Endothelial cell of umbilical vein (primary cell): ENCODE measurements at places on chromosomes 4 and X. TPM values are rescaled to one million over a fixed set of nuclear protein-coding genes. Genes with fewer than 3 reads are reported as not detected.

GRCh38 chr4:96354036-96354712 lies 514.3 kb downstream of the PDHA2 start:
- no peak overlapping the region for H3K27ac ChIP-seq
- no peak overlapping the region for H3K4me3 ChIP-seq
- H3K4me1 ChIP-seq: peaks cover 17% of the 10 kb centered on the region
- no peaks in the 10 kb centered on the region for H3K27me3 ChIP-seq
- H3K36me3 ChIP-seq: no peaks in the 10 kb centered on the region

DNA sequence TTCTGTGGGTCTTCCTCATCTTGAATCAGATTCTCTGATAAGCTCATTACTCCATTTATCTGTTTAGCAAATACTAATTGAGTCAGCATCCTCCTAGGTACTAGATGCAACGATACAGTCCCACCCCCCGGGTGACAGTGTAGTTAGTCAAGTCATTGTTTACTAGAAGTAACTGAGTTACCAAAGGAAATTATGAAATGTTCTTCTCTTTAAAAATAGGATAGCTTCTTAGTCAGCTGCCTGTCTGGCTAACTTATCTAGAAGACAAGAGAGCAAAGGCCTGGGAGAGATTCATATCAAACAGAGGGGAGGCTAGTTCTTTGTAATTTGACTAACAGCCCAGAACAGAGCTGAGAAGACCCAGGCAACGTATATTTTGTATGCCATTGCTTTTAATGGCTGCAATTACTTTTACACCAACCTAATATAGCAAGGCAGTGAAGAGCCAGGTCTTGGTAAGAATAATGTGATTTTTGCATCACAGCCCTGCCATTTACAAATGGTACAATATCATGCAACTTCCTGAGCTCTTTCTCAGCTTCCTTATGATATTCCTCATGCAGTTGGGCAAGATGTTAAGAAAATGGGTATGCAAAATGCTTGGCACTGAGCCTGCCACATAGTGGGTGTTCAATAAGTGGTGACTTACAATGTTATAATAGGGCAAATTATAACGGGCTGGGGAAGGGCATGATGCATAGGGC lies 149.9 kb downstream of the CHIC2 start:
- no peak overlapping the region for H3K4me3 ChIP-seq
- no peaks in the 10 kb centered on the region for H3K27me3 ChIP-seq
- no peaks in the 10 kb centered on the region for H3K36me3 ChIP-seq
- H3K4me1 ChIP-seq: peaks cover 34% of the 10 kb centered on the region
- H3K27ac ChIP-seq: peak overlapping the region; percentile 1

GRCh38 chrX:853304-853703 lies 222.7 kb downstream of the SHOX start:
- H3K36me3 ChIP-seq: no peaks in the 10 kb centered on the region
- no peak overlapping the region for H3K27ac ChIP-seq
- H3K27me3 ChIP-seq: no peaks in the 10 kb centered on the region
- H3K4me3 ChIP-seq: no peak overlapping the region
- H3K4me1 ChIP-seq: no peaks in the 10 kb centered on the region
- no peak for DNase-seq

- peak; percentile 75 for DNase-seq
- no peak overlapping the region for H3K27ac ChIP-seq
- H3K27me3 ChIP-seq: no peaks in the 10 kb centered on the region
- H3K36me3 ChIP-seq: no peaks in the 10 kb centered on the region
Observed at GRCh38 chr4:2462218-2462991, 6.5 kb upstream of the RNF4 start.

GRCh38 chrX:13266641-13267345 lies 53.1 kb downstream of the ATXN3L start:
- no peaks in the 10 kb centered on the region for H3K4me1 ChIP-seq
- no peak overlapping the region for H3K27ac ChIP-seq
- H3K36me3 ChIP-seq: no peaks in the 10 kb centered on the region
- no peak for DNase-seq
- no peaks in the 10 kb centered on the region for H3K27me3 ChIP-seq
- no peak overlapping the region for H3K4me3 ChIP-seq

- no peak overlapping the region for H3K4me3 ChIP-seq
- DNase-seq: no peak
- no peak overlapping the region for H3K27ac ChIP-seq
- no peaks in the 10 kb centered on the region for H3K27me3 ChIP-seq
- peaks cover 4% of the 10 kb centered on the region for H3K4me1 ChIP-seq
- peaks cover 3% of the 10 kb centered on the region for H3K36me3 ChIP-seq
Observed at GRCh38 chr4:185654965-185655554, 119.8 kb upstream of the PDLIM3 start.

GRCh38 chr4:38857354-38858096 lies 908 bp upstream of the TLR6 start:
- peaks cover 24% of the 10 kb centered on the region for H3K4me1 ChIP-seq
- peak; percentile 76 for DNase-seq
- H3K27ac ChIP-seq: peak overlapping the region; percentile 72
- H3K27me3 ChIP-seq: peaks cover 2% of the 10 kb centered on the region
- no peak overlapping the region for H3K4me3 ChIP-seq

Gene TLR6
- 1.1 and 1.7 TPM in 2 replicates for total RNA-seq

Gene SOX3
- not detected in 2 replicates for total RNA-seq

Gene DCLK2
- total RNA-seq: 4.6 and 4.7 TPM in 2 replicates

Gene NEIL3
- total RNA-seq: 6.9 and 8.2 TPM in 2 replicates

Gene RHOXF1
- not detected in 2 replicates for total RNA-seq

Gene AMELX
- total RNA-seq: not detected in 2 replicates
